ENCODE measurements at places on chromosomes 5 and 9. TPM values are rescaled to one million over a fixed set of nuclear protein-coding genes. Genes with fewer than 3 reads are reported as not detected.

DNA sequence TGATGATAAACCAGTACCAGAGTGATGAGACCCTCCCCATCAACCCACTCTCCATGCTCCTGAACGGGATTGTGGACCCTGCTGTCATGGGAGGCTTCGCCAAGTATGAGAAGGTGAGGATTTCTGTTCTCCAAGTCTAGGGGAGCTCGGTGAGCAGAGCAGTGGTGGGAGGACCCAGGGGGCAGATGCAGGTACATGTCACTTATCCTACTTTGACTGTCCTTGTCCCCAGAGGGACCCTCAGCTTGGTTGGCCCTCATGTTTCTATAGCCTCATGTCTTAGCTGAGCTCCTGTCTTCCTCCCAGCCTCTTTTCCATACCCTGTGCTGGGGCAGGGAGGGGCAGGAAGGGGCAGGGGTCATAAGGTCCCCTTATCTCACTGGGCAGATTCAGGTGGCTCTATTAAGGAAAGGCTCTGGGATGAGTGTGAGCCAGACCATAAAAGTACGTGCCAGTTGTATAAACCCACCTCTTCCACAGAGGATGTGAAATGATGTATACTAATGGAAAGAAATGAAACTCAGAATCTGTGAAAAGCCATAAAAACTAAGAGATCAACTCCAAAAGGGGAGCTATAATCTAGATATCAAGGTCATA is 38.0 kb upstream of the FOXI1 start:
- no peak for DNase-seq

GRCh38 chr5:140547508-140548299 is at the start of gene EIF4EBP3:
EIF4EBP3 (plus strand) TSS chr5:140547662; CDS start chr5:140547738, 76 bp downstream.
- DNase-seq, result peak; percentile 98

Gene PLPPR1
- polyA plus RNA-seq, result 2.9 TPM

Gene FAM221B
- 0.22 TPM for polyA plus RNA-seq

DNA sequence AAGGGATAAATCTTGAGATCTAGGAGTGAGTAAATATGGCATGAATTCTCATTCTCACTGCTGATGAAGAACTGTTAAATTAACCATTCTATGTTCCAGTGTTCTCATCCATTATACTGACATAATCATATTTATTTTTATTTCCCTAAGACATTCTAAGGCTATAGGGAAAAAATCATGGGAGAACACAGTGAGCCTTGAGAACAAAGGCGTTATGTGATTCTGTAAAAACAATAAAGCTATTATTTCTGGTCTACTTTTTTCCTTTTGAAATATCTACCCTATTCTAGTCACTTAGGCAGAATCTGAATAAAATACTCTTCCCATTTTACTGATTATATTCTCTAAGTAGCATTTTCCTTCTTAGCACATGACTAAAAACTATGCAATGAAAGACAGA is 155.7 kb upstream of the ADAMTS16 start:
- DNase-seq, result no peak

DNA sequence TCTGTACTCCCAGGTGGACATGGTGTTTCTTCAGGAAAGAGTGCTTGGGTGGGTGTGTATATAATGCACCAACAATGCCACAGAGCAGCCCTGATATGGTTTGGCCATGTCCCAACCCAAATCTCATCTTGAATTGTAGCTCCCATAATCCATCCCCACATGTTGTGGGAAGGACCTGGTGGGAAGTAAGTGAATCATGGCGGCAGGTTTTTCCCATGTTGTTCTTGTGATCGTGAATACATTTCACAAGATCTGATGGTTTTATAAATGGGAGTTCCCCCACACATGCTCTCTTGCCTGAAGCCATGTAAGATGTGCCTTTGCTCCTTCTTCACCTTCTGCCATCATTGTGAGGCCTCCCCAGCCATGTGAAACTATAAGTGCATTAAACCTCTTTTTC is 158.5 kb downstream of the NR3C1 start:
- DNase-seq, result no peak

- peak; percentile 56 for DNase-seq
These were observed 601 bp downstream of the ERGIC1 start for GRCh38 chr5:172834415-172835289.

GRCh38 chr5:131539251-131539650 is 95.8 kb downstream of the RAPGEF6 start:
- DNase-seq, result no peak

GRCh38 chr5:158943057-158943456 is 156.7 kb downstream of the EBF1 start:
- peak; percentile 80 for DNase-seq

Gene LCN10
- polyA plus RNA-seq, result 9.1 TPM

Gene SMC2
- 29.1 TPM for polyA plus RNA-seq

GRCh38 chr5:6370580-6370979 is 7.8 kb downstream of the MED10 start:
- DNase-seq, result no peak
